ENCODE measurements at places on chromosomes 1 and 21. TPM values are rescaled to one million over a fixed set of nuclear protein-coding genes. Genes with fewer than 3 reads are reported as not detected.

OR6N2 gene
- total RNA-seq = not detected

SERPINC1 gene
- 0.98 TPM for total RNA-seq

- DNase-seq = no peak
- peaks cover 3% of the 10 kb centered on the region for H3K4me1 ChIP-seq
- H3K27me3 ChIP-seq = no peaks in the 10 kb centered on the region
- no peak overlapping the region for H3K27ac ChIP-seq
- no peak overlapping the region for H3K4me3 ChIP-seq
These were observed 1108.1 kb downstream of the BRINP3 start for GRCh38 chr1:189369612-189370011.

OR10Z1 gene
- not detected for total RNA-seq

GRCh38 chr1:32051706-32052105 lies 21.0 kb upstream of the TMEM39B start:
- H3K36me3 ChIP-seq = no peaks in the 10 kb centered on the region
- no peaks in the 10 kb centered on the region for H3K27me3 ChIP-seq
- no peaks in the 10 kb centered on the region for H3K4me1 ChIP-seq
- no peak for DNase-seq
